ENCODE measurements at places on chromosomes 5 and 9.
A peak's percentile ranks its signal among the peaks of the same experiment; 100 is the strongest.

- DNase-seq: no peak
These were observed 24.0 kb downstream of the TRIP13 start for GRCh38 chr5:916441-917293.

DNA sequence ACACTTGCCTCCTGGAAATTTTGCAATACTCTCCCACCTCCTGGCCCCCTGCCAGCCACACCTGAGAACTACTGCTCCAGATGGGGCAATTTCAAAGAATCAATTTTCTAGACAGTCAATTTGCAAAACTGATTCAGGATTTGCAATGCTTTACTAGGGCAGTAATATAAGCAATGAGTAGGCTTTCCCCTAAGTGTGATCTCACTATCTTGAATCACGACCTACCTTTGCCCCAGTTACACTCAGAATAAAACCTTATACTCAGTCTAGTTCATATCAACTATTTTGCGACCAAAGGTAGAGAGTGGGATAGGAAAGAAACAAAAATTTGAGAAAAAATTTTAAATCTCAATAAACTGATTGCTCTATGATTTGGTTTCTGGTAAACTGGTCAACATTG is 54.4 kb downstream of the DROSHA start:
- DNase-seq: no peak

DNA sequence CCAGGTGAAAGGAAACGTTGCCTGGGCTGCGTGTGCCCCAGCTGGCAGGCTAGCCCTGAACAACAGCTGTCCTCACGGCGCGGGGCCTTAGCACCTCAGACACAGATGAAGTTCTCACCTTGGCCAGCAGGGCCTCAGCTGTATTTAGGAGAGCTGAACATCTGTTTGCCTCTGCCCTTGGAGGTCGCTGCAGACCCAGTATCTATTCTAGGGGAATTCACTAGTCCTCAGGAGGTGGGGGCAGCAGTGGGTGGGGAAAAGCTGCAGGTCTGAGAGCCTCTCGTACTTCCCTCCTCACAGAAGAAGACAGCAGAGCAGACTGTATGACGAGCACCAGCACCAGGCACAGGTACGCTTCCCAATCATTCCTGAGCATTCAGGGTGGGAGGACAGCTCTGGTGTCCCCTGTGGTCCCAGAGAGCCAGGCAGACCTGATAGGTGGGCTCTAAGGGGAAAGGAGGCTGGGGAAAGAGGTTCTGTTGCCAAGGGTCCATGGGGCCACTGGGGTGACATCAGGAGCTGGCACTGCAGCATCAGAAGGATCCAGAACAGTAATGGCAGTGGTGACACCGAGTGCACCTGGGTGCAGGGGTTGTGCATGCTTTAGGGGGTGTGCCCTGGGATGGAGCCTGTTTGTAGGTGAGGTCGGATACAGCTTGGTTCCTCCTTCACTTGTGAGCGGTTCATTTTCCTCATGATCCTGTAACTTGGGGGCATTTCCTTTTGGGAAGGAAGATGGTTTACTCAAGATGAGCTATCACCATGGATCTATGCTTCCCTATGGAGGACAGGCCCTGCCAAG is 13.8 kb downstream of the CD74 start:
- no peak for DNase-seq

DNA sequence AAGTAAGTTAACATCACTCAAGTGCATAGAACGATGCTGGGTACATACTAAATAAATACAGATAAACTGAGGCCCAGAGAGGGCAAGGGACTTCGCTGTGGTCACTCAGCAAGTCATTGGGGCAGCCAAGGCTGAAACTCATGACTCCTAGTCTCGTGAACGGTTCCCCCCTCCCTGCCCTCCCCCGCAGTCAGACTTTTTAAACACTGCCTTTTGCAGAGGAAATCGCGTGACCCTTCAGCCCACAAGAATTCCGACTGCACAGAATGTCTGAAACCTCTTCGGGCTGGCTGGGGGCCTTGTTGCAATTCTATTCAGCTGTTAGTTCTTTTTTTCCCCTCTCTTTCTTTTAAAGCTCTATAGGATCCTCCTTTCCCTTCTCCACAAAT is 28.1 kb downstream of the NEK6 start:
- peak; percentile 89 for DNase-seq

DNA sequence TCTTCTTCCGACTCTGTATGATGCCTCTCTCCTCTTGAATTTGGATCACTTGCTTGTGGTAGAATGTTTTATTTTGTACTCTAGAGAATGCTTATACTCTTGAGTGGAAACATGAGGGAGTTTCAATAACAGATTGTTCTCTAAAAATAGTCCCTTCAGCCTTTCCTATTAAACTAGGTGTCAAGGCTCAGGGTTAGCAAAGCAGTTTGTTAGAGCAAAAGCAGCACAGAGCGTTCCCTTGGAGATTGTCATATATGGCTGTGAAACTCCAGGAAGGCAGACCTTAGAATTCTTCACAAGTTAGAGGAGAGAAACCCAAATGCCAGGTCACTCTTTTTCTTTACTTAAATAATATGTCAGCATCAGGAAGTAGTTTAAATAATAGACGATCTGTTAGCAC is 33.0 kb downstream of the MAMDC2 start:
- DNase-seq: no peak

GRCh38 chr9:136058801-136059302 is 36.2 kb downstream of the NACC2 start:
- no peak for DNase-seq

DNA sequence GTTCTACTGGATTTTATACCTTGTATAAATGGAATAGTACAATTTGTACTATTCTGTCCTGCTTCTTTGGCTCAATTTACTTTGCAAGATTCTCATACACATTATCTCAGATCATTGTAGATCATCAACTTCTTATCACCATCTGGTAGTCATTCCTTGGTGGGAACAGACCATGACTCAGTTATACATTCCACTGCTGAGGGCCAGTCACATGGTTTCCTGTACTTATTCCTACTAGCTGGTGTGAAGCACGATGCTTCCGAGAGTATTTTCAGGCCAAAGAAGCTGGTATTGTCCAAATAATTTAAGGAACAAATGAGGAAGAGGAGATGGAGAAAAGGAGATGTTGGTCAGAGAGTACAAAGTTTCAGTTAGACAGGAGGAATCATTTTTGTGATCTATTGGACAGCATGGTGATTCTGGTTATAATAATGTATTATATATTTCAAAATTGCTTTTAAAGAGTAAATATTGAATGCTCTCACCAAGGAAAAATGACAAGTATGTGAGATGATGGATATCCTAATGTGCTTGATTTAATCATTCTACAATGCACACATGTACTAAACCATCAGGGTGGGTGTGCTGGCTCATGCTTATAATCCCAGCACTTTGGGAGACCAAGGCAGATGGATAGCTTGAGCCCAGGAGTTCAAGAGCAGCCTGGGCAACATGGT is 124.1 kb downstream of the SYK start:
- peak; percentile 66 for DNase-seq

- no peak for DNase-seq
These were observed 99.4 kb upstream of the ADAMTS16 start for GRCh38 chr5:5040712-5041111.

- no peak for DNase-seq
These were observed 11.7 kb upstream of the CARNMT1 start for GRCh38 chr9:75039801-75040200.

- peak; percentile 78 for DNase-seq
These were observed 16.1 kb upstream of the NEUROG1 start for GRCh38 chr5:135551593-135552447.

DNA sequence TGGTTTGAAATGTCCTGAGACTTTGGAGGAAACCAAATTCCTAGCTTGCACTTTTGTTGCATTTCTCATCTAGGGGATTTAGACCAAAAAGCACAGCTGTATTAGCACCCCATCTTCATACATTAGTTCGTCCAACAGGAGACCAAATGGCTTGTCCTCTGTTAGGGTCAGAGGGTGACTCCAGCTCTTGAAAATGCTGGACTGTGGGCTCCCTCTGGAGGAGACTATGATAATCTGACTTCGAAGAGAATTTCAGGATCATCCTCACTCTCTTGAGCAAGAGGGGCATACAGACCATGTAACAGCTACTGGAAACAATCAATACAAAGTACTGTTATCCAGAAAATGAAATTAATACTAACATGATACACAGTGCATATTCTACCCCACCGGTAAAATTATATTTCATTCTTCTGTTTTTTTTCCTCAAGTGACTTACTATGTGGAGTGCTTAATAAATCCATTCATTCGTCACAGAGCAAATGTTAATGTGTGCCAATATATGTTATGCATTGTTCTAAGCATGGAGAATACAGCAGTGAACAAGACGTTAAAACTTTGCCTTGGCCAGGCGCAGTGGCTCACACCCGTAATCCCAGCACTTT is 63.7 kb upstream of the PPP2CA start:
- DNase-seq: peak; percentile 59

- no peak for DNase-seq
These were observed 306.3 kb downstream of the TLE4 start for GRCh38 chr9:79877943-79878602.
